H54 (cell line): ENCODE measurements at places on chromosomes 2 and 18.

DNA sequence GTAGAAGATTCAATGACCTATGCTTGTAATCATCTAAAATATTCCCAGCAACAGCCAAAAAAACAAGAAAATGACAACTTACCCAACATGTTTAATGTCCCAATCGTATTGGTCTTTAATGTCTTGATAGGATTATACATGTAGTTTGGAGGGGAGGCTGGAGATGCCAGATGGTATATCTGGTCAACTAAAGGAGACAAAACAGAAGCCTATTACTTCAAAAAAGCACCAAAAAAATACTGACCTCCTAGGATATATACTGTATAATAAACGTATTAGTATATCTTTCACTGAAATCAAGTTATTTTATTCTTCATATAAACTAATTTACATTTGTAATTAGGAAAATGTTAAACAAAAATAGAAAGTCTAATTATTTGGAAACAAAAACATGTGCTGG, 64.5 kb downstream of the UXS1 start:
- DNase-seq = no peak

GRCh38 chr2:174666845-174667244, 69.2 kb upstream of the WIPF1 start:
- no peak for DNase-seq

- DNase-seq = no peak
Measured at GRCh38 chr2:2263196-2263829, 67.8 kb downstream of the MYT1L start.

GRCh38 chr2:120334068-120334467, 11.9 kb upstream of the INHBB start:
- no peak for DNase-seq

- DNase-seq = no peak
Measured at GRCh38 chr2:65711863-65712262, 279.5 kb upstream of the SPRED2 start.

- no peak for DNase-seq
Measured at GRCh38 chr2:127389778-127390435, 2.1 kb upstream of the MAP3K2 start.

DNA sequence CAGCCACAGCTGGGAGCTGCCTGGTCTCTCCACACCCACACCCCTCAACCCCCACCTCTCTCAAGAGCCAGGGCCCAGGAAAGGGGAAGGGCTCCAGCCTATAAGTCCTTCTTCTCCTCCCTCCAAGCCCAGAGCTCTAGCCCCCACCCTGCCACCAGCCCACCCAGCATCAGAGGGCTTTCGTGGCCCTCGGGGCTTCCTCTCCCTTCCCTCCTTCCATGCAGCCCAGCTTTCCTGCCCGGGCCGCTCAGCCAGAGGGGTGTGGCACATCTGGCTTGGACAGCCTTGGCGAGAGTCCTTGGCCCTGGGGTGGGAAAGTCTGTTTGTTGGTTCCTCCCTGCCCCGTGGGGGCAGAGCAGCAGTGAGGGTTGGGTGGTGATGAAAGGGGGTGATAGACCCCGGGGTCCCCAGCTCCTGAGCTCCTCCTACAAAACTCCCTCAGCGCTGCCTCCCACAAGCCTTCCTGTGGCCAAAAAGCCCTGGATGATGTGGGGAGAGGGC, 7.0 kb downstream of the TNS1 start:
- DNase-seq = no peak

GRCh38 chr2:143682436-143683055, 553.3 kb downstream of the ARHGAP15 start:
- DNase-seq = no peak

DNA sequence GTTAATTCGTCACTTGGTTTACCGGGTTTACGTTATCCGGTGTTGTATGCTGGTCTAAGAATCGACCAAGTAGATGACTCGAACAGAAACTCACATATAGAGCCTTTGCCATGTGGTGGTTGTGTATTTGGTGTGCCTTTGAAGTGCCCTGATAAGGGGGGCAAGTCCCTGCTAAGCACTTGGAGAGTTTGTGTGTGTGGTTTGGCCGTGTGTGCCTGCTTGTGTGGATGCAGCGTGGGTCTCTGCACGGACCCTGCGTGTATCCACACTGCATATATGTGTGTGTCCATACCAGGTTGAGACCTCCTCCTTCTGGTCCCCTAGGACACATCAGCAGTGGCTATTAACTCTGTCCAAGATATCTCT, 2.4 kb upstream of the CELF4 start:
- DNase-seq = no peak

- no peak for DNase-seq
Measured at GRCh38 chr2:42008241-42008921, 39.4 kb upstream of the PKDCC start.

DNA sequence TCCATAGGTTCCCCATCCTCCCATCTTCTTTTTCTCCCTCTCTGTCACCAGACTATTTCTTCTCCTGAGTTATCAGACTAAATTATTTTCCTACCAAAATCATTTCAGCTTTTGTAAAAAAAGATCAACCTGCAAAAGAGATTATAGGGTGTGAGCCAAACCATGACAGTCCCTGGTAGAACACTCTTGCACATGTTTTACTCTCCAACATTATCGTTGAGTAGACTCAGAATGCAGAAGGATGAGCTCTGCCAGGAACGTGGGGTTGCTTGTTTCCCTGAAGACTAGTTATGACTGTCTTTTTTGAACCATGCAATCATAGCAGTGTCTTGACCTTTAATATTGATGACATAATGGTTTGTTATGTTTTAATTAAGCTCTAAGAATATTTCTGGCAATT, 360.1 kb upstream of the VWC2L start:
- no peak for DNase-seq

- DNase-seq = no peak
Measured at GRCh38 chr2:14675489-14675888, 43.0 kb downstream of the LRATD1 start.

DNA sequence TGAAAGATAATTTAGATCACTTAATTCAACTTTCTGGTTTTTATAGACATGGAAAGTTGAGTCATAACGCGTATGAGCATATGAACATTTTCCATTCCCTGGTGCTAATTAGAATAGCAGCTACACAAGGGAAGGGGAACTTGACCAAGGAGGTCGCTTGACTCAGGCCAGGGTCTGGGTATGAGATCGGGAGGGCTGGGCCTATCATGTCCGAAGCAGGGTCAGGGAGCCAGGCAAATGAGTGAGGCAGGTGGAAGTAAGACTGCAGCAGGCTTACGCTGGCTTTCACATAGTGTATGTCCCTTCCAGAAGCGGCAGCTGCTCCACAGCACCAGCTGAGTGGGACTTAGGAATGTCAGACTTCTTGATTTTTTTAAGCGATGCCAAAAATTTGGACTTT, 14.7 kb downstream of the RALB start:
- no peak for DNase-seq

GRCh38 chr2:161147856-161148255, 12.4 kb upstream of the TANK start:
- DNase-seq = no peak

DNA sequence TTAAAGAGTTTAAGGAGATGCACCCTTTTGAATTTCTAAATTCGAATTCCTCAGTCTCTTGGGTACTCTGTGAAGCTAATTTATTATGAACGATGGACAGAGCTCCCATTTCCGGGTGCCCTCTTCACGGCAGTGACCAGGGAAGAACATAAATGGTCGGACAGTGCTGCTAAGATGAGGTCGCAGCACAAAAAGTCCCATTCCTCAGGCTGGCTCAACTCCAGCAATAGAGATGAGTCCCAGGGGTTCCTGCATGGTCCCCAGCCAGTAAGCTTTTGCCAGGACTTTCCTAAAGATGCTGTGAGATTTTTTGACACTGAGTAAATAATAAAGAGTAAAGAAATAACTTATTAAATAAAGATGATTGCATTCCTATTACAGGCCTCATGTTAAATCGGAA, 43.0 kb upstream of the STK39 start:
- no peak for DNase-seq

DNA sequence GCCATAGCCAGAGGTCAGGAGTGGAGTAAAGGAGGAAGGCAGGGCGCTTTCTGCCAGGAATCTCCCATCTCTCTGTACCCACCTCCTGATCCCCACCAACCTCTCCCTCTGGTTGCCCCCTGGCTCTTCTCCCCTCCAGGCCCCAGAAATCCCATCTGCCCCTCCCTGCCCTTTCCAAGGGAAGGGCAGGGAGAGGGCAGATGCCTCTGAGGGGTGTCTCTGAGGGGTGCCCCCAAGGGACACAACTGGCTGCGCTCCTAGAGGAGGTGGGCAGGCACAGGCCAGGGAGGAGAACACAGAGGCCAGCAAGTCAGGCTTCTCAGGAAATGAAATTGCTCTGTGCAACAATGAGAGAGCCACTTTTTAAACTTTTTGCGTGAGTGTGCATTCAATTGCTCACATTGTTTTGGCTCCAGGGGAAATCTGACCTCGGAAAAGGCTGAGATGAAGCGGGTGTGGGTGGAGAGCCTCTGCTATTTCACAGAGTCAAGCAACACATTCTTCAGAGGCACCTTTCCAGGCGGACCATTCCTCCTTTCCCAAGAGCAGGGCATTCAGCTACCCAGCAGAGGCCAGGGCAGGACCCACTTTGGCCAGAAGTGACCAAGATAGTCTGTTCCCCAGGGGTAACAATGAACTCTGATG, 125.5 kb downstream of the SMAD7 start:
- DNase-seq = no peak

DNA sequence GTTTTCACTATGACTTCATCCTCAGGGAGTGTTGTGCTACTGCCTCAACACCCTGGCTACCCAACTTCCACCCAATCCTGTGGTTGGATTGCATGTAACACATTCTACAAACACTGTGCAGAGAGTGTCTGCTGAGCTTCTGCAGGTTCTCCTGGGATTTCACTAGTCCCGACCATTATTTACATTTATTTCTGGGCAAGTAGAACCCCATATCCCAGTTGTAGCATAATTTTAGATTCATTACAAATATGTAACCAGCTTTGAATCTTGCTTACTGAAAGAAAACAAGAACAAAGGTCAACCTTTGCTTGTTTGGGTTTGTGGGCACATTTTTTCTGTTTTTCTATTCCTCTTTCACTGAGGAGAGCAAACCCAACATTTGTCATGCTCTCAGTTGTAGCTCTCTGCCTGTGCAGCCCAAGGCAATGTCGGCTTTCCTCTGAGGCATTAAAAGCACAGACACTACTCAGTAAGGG, 2036.1 kb upstream of the LRRTM1 start:
- DNase-seq = no peak

DNA sequence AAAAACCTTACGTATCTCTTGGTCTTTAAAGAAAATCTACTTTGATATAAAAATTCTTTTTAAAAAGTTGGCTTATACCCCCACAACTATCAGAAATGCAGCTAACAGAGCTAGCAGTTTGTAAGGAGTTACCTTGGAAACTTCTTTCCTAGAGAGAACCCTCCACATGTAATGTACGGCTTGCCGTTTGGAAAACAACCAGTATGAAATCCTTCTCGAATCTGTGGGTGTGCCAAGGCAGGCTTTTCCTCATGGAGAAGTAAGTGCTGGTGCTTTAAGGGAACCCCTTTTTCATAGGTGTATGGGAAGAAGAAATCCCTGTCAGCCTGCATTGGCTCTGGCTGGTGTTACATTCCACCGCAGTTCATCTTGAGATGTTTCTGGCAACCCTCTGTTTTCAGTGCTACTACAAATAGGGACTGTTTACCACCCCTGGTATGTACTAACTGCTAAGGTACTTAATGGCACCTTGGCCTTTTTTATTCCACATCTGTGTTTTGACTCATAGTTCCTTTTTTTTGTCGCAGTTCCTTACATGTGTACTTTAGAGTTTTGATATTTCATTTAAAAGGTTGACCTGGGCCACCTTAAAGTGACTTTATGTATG, 248.4 kb downstream of the FHOD3 start:
- DNase-seq = no peak

GRCh38 chr2:191376981-191377629, 131.9 kb downstream of the MYO1B start:
- peak; percentile 49 for DNase-seq

- DNase-seq = no peak
Measured at GRCh38 chr18:26700201-26700600, 151.8 kb upstream of the KCTD1 start.

GRCh38 chr2:96895746-96896651, 26.1 kb upstream of the SEMA4C start:
- no peak for DNase-seq

DNA sequence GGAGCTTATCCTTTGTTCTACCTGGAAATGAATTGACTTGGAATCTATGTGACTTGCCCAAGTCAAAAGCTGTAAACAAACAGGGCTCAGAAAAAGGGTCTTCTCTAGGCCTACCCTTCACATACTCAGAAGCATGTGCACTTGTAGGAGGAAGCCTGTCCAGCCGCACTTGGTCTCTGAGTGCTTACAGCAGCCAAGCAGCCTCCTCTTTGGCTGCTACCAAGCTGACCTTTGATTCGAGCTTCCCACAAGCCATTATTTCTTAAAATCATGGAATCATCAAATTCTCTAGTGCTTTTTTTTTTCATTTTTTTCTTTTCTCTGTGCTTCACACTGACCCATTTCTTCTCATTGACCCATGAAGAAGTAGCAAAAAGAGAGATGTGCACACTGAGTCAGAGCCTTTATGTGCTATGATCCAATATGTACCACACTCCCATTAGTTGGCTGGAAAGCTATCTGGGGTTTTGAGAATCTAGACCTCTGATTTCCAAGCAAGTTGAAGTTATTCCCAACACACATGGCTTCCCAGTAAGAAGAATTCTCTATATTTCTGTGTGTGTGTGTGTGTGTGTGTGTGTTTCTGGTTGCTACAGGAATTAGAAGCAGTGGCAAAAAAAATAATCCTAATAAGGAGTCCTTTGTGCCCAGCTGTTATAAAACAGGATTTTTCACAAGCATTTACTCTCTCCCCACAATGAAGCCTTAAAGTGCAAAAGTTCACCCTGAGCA, 550.3 kb upstream of the TNP1 start:
- no peak for DNase-seq

- DNase-seq = no peak
Measured at GRCh38 chr2:54834721-54835120, 111.3 kb downstream of the EML6 start.

GRCh38 chr2:9720352-9721093, 89.7 kb upstream of the YWHAQ start:
- DNase-seq = no peak

GRCh38 chr2:120347396-120348060, 1.6 kb downstream of the INHBB start:
- no peak for DNase-seq

- DNase-seq = no peak
Measured at GRCh38 chr2:217733461-217733860, 269.3 kb downstream of the TNS1 start.
